Stimulated activated CD4-positive, alpha-beta T cell treated with anti-CD3 and anti-CD28 coated beads, TNF-alpha, amount 100 ng/mL, for 1 hour (primary cell): ENCODE measurements at places on chromosomes 1 and 21.

DNA sequence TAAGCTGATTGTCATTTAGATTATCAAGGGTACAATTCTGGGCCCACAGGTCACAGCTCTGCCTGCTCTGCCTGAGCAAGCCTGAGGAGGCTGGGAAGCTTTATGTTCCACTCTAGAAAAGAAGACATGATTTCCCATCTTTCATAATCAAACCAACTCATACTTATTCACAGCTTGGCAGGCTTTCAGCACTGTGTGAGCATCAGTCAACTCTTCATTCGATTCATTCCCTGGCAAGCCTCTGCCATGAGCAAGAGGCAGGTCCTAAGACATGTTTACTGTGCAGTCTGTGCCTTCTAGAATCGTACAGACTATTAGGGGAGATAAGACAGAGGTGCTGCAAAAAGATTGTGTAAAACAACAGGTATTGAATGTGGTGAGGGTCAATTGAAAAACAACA lies 24.5 kb upstream of the KIRREL1 start:
- no peak for DNase-seq

GRCh38 chr1:223845037-223845809 lies 524 bp downstream of the TP53BP2 start:
- peak; percentile 31 for DNase-seq

GRCh38 chr1:171807556-171807955 lies 26.1 kb downstream of the METTL13 start:
- DNase-seq, result no peak

DNA sequence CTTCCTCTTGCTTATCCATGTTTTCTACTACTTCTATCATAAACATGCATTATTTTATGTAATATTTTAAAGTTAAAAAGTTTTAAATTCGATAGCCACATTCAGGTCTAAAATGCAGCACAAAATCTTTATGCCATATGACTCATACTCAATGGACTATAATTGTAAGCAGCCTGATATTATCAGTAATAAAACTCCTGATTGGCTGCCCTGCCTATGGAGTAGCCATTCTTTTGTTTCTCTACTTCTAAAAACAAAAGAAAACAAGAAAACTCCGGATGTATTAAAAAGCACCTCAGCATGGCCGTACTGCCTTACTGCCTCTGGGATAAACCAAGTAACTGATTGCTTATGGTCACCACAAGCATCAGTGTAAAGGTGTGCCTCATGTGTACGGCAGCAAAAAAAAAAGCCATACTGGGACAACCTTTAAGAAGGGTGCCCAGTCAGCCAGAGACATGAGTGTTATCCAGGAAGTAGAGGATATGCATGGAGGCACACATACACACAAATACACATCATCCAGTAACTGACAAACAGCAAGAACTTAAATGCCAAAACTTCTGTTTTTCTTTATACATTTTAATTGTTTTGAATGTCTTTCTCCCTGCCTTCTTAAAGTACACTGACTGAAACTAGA lies 9.2 kb downstream of the SLC35D1 start:
- no peak for DNase-seq

GRCh38 chr1:150780510-150780909 lies 14.9 kb upstream of the CTSS start:
- no peak for DNase-seq

DNA sequence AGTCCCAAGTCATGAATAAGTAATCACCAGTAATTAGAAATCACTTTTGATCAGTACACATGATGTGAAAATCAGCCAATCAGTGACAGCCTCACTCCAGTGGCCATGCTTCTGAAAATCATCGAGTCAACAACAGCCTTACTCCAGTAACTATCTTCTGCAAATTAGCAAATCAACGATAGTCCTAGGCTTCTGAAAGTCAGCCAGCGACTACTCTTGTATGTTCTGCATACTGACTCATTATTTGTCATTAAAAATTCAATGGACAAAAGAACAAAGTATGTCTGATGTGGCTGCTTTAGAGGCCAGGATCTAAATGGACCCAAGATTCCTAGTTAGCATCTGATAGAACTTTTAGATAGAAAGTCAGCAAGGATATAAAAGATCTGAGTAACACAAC lies 102.5 kb downstream of the GPR52 start:
- no peak for DNase-seq

DNA sequence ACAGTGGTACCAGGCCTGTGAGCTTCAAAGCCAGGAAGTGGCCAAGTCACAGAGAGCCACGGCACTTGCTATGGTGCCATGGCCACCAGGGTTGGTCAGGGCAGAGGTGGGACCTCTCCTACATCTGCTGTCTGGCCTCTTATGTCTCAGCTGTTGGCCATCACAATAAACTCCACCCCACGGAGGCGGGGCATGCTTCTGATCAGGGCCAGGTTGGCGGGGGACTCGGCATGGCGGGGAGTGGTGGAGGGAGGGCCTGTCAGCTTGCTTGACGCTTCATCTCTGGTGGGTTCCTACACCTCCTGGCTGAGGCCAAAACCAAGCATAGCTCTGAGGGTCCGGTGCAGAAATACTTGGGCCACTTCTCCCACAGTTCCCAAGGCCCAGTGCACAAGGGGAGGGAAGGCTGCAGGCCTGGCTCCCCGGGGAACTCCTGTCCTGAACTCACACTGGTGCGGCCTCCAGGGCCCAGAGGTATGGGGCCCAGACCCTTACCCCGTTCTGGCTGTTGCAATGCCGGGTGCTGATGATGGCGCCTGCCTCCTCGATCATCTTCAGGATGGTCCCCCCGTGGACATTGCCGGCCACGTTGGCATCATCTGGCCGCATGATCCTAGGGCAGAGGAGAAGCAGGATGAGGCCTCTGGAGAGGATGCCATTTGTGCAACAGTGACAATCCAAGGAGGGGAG lies 44.2 kb downstream of the ACOT7 start:
- no peak for DNase-seq

DNA sequence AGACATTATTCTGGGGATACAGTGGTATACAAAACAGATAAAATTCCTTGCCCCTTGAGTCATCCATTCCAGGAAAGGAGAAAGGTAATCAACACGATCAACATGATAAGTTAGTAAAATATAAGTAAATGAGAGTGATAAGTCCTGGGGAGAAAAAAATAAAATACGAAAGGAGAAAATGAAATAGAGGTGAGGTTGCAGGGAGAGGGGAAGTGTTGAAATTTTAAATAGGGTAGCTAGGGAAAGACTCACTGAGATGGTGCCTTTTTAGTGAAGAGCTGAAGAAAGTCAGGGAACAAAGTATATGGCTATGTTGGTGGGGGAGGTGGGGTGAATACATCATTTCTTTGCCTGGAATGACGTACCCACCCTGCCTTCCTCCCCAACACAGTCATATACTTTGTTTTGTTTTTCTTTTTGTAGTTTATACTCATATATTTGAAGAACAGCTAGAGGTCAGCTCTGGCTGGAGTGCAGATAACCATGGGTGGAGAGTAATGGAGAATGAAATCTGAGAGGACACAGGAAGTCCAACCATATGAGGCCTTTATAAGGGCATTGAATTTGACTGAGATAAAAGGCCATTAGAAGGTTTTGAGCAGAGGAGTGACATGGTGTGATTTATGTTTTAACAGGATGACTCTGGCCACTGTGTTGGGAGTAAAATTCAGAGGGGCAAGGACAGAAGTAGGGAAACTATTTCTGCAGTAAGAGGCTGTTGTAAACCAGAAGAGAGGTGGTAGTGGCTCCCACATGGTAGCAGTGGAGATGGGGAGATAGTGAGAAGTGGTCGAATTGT lies 54.8 kb downstream of the OSBPL9 start:
- no peak for DNase-seq

- DNase-seq, result peak; percentile 35
Observed at GRCh38 chr1:200802865-200803512, 64.3 kb downstream of the CAMSAP2 start.

DNA sequence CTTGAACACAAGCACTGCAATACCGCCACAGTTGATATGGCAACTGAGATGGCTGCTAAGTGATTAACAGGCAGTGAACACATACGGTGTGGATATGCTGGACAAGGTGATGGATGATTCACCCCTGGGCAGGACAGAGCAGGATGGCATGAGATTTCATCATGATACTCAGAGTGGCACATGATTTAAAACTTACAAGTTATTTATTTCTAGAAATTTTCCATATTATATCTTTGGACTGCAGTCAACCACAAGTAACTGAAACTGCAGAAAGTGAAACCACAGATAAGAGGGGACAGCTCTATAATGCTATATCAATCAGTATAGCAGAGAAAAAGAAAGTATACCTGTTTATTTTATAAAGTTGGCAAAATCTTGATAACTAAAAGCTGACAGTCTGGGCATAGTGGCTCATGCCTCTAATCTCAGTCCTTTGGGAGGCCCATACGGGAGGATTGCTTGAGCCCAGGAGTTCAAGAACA lies 47.9 kb downstream of the PHACTR4 start:
- DNase-seq, result no peak

- no peak for DNase-seq
Observed at GRCh38 chr21:35010447-35010846, 38.7 kb downstream of the RUNX1 start.

GRCh38 chr1:91842563-91842962 lies 43.4 kb downstream of the TGFBR3 start:
- DNase-seq, result no peak
